ENCODE measurements at places on chromosomes 11 and 22.

DNA sequence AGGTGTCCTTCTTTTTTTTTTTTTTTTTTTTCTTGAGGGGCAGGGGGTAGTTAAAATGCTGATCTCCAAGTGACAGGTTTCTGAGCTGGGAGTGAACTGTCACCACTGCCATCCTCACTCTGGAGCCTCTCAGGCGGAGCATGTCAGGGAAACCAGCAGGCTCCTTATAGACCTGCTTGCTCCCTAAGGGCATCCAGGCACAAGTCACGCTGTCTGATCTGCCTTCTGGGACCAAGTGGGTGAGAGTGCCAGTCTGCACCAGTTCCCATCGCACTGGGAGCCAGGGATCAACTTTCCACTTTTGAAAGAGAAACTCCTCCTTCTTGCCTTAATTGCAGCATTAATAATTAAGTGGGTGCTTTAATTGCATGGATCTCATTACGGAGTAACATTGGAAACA lies 537.9 kb upstream of the CADM1 start:
- DNase-seq, result no peak

DNA sequence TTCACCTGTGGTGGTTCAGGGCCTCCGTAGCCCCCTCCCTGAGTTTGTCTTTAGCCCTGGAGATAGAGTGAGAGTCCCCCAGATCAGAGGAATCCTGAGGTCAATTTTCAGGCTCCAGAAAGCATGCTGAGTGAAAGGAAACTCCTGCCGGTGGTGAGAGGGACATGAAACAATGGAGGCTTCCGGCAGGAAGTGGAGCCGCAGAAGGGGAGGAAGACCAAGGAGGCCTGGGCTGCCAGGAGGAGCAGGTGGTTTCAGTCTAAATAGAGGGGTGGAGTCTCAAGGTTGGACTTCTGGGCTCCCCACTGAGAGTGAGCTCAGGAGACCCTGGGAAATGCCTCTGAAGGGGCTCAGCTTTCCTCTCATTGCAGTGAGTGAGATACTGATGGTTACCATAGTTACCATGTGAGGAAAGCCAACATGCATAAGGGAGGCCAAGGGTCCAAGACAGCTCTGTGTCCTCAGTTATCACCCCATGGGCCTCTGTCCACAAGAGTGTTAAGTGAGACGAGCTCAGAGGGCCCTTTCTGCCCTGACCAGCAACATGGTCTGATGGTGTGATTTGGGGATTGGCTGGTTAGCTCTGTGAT lies 10.7 kb downstream of the SLCO2B1 start:
- no peak for DNase-seq

- DNase-seq, result no peak
Measured at GRCh38 chr11:12897867-12898266, 111.2 kb upstream of the RASSF10 start.

- DNase-seq, result peak; percentile 11
Measured at GRCh38 chr22:49514641-49515040, 313.0 kb downstream of the BRD1 start.

DNA sequence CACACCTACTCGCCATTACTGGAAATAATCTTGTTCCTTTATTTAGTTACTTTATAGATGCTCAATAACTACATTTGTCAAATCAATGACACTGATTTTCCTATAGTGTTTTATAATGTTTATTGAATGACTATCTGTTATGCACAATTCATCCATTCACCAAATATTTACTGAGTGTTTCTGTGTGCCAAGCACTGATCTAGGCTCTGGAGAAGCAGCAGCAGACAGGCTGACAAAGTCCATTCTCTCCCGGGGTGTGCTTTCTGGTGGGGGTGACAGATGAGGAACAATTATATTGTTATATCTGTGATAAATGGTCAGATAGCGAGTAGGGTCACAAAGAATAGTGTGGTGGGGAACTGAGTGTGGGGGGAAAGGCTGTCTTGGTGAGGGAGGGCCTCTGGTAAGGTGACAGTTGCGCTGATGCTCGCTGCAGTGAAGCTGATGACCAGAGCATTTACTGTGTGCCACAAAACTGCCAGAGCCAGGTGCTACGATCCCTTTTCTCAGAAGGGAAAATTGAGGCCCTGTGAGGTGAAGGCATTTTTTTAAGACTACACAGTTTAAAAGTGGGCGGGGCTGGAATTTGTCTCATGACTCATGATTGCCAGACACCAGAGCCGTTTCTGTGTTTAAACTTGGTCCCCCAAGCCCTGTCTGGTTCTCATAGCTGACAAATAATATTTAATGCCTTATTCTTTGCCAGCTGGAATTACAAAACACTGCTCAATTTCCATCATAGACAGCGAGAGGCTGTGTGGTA lies 10.2 kb downstream of the PACS1 start:
- peak; percentile 62 for DNase-seq

GRCh38 chr22:31105282-31105929 lies 2.0 kb downstream of the SELENOM start:
- DNase-seq, result no peak

GRCh38 chr22:31540966-31541365 lies 44.6 kb downstream of the SFI1 start:
- no peak for DNase-seq

GRCh38 chr22:48700180-48700565 lies 1127.5 kb downstream of the BRD1 start:
- no peak for DNase-seq

DNA sequence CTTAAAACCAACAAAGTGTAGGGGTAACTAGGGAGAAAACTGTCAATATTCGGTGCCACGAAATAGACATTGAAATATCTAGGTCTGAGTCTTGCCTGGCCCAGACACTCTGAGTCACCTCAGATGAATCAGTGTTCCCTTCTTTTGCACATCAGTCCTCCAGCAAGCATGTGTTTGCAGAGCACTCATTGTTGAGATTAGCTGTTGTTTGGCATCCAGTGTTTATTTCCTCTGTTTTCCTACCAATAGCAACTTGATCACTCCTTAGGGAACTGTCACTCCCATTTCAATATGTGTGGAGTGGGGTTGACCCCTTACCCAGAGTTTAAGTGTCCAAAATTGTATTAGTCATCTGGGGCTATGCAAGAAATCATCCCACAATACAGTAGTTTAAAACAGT lies 4.7 kb upstream of the ASCC2 start:
- no peak for DNase-seq

GRCh38 chr22:44603767-44604166 lies 98.2 kb upstream of the PRR5 start:
- DNase-seq, result no peak

- no peak for DNase-seq
Measured at GRCh38 chr22:36881504-36882245, 20.9 kb downstream of the NCF4 start.

Measured in activated T-cell treated with anti-CD3 and anti-CD28 coated beads, Interleukin-2, amount 50 U/mL, for 24 hours (primary cell).